ENCODE measurements at places on chromosomes 11 and 22.

- DNase-seq = no peak
Observed at GRCh38 chr11:129720994-129721393, 94.7 kb upstream of the TMEM45B start.

GRCh38 chr22:28283068-28283654 lies 364.1 kb upstream of the PITPNB start:
- no peak for DNase-seq

GRCh38 chr22:23204541-23205157 lies 24.3 kb downstream of the BCR start:
- no peak for DNase-seq

DNA sequence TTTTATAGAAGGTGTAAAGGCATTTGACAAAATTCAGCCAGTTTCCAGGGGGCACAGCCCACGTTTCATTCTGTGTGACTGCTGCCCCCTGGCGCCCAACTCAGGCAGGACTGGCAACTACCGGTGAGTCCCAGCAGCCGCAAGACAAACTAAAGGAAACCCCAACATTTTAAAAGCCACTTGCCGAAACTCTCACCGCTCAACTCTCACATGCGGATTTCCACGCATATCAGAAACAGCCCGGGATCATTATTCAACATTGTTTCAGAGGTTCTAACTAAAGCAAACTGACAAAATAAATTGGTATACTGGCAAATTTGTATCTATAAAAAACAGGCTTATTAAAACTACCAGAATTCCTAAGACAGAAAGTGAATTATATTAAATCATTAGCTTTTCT lies 48.2 kb downstream of the MORC2 start:
- DNase-seq = peak; percentile 23

- DNase-seq = no peak
Observed at GRCh38 chr11:132346558-132347148, 976.2 kb downstream of the NTM start.

GRCh38 chr11:27525824-27526516 lies 19.4 kb upstream of the LIN7C start:
- no peak for DNase-seq

DNA sequence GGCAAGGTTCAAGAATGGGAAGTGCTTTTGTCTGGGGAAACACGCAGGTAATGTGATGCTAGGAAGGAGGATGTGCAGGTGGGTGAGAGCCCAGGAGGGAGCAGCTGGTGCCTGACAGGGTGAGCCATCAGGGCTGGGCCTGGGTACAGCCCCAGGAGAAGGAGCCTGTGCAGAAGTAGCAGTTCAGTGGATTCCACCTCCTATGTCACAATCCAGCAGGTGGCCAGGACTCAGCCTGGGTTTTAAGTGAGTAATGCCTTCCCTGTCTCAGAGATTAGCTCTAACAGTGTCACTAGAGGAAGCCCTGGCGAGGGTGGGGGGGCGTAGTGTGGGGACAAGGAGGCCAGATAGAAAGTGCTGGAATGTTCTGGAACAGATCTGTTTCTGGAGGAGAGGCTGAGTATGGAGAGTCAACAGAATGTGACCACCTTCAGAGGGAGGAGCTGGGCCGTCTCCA lies 8.1 kb downstream of the RIC8A start:
- DNase-seq = no peak

GRCh38 chr11:83751041-83751440 lies 464.9 kb upstream of the CCDC90B start:
- DNase-seq = no peak

DNA sequence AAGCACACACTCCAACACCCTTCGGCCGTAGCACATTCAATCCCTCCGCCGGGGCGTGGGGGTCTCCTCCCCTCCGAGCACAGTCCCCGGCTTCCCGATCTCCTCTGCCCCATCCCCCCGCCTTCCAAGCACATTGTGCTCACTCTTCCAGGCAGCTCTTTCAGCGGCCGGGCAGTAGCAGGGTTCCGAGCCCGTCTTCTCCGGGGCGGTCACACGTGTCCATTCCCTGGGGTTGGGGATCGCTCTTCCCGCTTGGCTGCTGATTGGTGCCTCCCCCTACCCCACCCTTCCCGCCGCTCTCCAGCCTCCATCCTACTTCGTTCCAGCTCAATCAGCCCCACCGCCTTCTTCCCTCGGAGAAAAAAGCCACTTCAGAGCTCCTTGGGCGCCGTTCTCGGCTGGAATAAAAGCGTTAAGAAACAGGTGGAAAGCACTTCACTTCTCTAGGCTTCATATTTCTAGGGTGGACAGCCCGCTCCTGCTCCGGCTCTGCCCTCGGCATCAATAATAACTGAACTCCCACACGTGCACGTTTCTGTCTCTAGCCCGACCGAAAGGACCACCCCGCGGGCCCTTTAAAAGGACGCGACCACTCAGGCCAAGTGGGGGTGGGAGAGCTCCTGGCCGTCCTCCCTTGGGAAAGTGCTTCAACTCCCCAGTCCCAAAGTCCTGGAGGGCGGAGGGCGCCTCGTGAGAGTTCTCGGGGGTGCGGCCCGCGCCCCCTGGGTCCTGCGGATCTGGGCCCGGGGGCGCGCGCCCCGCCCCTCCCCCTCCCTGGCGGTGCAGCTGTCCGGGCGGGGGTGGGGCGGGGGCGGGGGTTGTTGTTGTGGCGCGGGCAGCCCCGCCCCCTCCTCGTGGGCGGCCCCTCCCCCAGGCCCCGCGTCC lies 464 bp upstream of the CECR2 start:
- peak; percentile 40 for DNase-seq

- DNase-seq = no peak
Observed at GRCh38 chr11:111598559-111598958, 3.7 kb upstream of the SIK2 start.

All from foreskin melanocyte (primary cell).